Non-pigmented ciliary epithelial cell (primary cell): ENCODE measurements at places on chromosomes 4 and X.

GRCh38 chr4:137274404-137274803, 257.9 kb downstream of the PCDH18 start:
- DNase-seq: peak; percentile 6

- no peak for DNase-seq
Observed at GRCh38 chr4:138055890-138056289, 186.3 kb downstream of the SLC7A11 start.

GRCh38 chr4:168508683-168509082, 11.8 kb downstream of the PALLD start:
- DNase-seq: no peak

GRCh38 chr4:158065176-158065575, 107.6 kb downstream of the GASK1B start:
- no peak for DNase-seq

DNA sequence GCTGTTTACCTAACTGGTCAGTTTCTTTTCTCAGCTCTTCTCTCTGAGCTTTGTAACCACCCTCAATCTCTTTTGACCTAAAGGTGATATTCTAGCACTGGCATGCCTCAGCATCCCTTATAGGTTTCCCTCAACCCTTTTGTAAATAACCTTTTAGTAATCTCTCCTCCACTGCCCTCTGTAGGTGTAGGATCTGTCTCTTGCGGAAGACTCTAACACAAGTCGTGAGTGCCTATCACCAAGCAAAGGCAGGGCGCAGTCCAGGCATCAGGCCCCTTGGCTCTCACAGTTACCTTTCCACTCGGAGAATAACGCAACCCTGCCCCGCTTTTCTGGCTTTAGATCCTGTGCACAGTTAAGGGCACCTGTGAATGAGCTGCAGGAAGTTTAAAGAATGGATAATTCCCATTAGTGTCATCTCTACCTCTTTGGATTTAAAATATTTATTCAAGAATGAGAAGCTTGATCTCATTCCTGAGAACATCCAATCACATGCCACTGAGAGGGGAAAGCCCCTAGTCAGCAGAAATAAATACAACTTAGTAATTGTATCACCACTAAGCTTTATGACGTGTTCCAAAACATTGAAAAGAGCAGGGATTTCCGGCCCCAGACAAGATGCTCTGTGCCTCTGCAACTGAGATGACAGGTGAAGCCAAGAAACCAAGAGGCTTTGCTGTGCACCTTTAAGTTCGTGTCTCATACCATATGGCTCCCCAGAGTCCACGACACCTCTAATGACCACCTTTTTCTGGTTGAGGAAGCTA, 58.8 kb downstream of the SPINK2 start:
- DNase-seq: no peak

GRCh38 chr4:184825141-184825895, 450 bp downstream of the ACSL1 start:
- no peak for DNase-seq

DNA sequence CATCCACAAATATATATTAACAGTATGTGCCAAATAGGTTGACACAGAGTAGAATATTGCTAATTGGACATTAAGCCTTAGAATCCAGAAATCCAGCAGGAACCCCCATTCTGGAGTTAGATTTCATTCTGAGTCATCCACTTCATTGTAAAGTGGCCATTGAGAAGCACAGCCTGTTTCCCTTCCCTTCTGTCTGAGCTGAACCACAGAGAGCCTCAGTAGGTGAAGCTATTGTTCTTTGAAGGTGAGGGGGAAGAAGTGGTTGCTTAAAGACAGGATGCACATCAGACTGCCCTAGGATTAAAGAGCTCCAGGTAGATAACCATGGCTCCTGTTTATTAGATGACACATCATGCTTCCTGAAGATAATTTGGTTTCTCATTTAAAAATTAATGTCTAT, 30.6 kb upstream of the MCF2 start:
- no peak for DNase-seq

DNA sequence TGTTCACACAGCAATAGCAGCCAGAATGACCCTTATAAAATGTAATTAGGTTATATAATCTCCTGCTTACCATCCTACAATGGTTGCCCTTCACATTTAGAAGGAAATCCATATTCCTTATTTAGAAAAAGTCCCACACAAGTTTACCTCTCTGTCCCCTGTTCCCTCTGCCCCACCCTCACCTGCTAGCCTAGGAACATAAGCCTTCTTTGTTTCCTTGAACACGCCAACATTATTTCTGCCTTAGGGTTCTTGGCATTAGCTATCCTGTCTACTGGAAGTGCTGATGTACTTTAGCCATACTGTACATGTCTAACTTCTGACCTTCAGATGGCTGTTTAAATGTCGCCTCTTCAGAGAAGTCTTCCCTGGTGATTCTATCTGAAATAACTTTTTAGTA, 28.4 kb upstream of the USP53 start:
- no peak for DNase-seq

DNA sequence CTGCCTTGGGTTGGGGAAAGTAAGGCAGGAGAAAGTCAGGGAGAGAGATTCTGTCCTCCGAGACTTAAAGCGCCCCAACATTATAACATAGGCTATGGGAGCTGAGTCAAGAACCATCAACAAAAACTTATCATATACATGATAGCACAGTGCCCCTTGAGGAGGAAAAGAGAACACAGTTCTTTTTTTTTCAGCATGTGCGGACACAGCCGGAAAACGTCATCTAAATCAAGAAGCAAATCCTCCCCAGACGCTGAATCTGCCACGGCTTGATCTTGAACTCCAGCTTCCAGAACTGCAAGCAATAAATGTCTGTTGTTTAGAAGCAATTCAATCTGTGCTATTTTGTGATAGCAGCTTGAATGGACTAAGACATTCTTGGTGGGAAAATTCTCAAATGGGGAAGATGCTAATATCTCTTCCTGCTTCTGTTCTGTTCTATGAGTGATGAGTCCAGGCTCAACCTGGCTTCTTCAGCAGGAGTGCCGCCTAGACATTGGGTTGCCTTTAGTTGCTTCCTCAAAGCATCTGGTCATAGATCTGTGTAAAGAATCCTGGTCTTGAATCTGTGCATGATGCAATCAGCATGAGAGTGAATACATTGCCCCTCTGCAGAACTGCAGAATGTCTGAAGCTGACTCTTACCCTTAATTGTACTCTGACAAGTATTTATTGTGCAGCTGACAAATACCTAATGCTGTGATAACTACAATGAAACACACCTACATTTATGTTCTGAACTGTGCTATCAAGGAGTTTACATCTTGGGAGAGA, 549.8 kb upstream of the PRKX start:
- no peak for DNase-seq

DNA sequence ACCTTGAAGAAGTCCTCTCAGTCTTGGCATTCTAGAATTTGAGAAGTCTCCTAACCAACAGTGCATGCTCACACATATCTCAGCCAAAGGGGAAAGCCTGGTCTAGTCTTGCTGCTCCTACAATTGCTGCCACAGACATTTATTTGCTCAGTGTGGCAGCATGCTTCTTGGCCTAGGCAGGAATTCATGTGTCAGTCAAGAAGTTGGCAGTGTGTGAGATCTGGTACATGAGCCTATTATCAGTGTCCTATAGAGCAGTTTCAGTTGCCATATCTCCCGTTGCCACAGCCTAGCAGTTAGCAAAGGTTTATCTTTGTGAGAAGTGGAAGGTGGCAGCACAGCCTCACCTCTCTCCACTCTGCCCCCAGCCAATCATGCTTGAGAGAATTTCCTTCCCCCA, 176.9 kb upstream of the ARHGEF9 start:
- no peak for DNase-seq

- no peak for DNase-seq
Observed at GRCh38 chr4:8727546-8728510, 135.3 kb downstream of the CPZ start.

- no peak for DNase-seq
Observed at GRCh38 chrX:16838202-16839066, 31.7 kb downstream of the RBBP7 start.

GRCh38 chr4:42843694-42844093, 48.8 kb upstream of the GRXCR1 start:
- no peak for DNase-seq

DNA sequence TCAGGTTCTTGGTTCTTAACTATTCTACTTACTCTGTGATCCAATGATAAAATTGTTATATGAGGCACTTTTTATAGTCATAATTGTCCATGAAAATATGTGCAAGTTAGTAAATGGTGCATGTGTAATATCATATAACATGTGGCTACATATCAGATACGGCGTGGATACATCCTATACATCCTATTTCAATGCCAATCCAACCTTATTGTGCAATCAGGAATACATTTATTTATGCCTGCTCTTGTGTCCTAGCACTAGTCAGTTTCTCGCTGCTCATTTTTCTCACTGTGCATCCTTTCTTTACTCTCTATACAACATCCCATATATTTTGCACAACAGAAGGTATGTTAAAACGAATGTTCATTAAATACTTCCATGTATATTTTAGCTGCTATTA, 1141.1 kb downstream of the FAT4 start:
- no peak for DNase-seq

GRCh38 chr4:38759113-38759789, 23.5 kb downstream of the TLR10 start:
- no peak for DNase-seq

DNA sequence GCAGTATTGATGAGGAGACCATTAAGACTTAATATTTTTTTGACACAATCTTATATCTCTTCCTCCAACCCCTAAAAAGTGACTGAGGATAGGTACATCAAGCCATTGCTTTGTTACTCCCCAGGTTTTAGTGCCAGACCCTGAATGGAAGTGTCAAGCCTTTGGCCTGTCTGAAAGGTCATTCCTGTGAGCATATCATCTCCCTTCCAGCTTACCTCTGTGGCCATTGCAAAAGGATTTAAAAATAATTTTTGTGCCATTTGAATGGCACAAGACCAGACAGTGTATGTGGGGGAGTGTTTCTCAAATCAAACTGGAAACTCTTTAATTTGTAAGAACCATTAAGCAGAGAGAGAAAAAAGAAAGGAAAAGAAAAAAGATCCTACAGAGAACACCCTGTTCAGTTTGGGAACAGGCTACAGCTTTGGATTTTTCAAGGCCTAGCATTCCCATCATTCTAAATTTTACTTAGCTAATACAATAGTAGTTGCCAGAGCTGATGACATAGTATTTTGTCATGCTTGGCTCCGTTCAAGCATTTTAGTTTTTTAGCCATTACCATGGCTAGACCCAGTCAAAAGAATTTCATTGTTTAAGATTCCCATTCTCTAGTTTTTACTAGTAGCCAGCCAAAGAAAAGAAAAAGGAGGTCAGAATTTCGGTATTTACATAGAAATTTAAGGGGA, 49.6 kb downstream of the HPF1 start:
- DNase-seq: no peak

- DNase-seq: no peak
Observed at GRCh38 chr4:52799813-52800212, 48.6 kb upstream of the ERVMER34-1 start.

DNA sequence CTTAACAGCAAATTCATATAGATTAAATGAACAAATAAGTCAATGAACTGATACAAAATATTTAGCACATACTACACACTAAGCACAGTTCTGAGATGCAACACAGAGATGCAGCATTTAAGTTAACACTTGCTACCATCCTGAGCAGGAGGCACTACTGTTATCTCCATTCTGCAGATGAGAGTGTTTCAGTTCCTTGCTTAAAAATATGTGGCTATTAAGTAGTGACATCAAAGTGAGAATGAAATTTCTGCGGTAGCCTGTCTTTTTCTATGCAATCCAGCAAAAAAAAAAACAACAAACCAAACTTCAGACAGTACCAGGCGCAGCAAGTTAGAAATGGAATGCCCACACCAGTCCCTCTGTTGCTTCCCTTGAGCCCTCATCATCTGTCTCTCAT, 90.8 kb downstream of the SHISA3 start:
- DNase-seq: no peak

DNA sequence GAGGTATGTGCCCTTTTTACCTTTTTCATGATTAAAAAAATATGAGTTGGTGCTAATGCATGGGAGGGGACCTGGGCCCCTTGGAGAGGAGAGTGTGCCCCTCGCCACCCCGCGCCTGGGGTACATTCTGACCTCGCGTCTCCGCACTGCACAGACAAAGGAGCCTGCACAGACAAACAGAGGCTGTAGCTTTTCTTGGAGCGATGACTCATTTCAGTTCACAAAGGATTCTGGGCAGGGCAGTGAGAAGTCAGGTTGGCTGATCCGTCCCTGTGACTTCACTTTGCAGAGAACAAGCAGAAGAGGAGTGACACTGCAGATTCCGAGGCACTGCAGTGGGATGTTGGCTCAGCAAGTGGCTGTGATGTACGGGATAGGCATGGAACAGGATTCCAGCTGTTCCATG, 82.9 kb downstream of the STOX2 start:
- peak; percentile 81 for DNase-seq

DNA sequence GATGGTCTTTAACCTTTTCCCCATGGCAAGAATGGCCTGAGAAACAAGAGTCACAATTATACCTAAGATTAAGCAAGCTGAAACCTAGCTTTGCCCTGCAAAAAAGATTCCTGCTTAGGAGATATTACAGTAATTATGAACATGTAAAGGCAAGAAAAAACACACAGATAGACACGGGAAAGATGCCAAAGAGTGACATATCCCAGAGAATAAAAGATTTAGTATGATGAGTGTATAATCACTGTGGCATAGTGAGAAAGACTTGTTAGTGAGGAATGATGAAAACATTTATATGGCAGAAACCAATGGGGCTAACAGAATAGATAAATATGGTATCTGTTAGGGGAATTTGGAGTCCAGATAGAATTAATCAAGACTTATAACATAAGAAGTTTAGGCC, 29.6 kb upstream of the TASL start:
- DNase-seq: no peak

- no peak for DNase-seq
Observed at GRCh38 chr4:188396037-188396436, 256.8 kb downstream of the TRIML1 start.

DNA sequence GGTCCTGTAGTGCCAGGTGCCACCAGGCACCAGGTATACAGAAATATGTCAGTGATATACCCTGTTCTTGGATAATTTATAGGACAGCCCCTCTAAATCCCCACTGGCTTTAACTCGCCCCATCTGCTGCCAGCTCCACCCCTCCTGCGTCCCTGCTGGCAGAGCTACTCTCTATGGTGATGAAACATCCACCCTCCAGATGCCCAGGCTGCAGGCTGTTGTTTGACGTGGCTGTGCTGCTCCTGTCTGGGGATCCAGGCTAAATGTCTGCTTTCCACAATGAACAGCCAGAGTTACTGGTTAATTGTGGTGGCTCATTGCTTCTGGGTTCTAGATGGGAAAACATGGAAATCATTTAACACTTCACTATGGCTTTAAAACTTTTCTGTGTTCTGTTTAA, 12.9 kb downstream of the NHSL2 start:
- DNase-seq: no peak

GRCh38 chr4:115357776-115358175, 244.4 kb upstream of the NDST4 start:
- no peak for DNase-seq

GRCh38 chr4:56048383-56048701, 99.6 kb downstream of the CEP135 start:
- no peak for DNase-seq

DNA sequence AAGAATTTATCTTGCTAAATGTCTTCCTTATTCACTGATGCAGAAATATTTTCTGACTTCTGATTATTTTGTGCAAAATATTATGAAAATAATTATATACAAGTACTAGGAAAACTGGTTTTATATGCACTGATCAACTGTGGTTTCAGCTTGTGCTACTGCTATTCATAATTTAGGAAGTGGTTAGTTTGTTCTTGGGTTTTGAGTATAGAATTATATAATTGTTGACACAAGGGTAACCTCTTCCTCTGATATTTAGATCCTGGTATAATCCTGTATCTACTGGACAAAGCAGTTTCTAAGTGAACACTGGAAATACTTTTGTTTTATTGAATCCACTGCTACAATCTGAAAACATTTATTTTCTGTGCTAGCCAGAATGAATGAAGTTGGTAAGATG, 182.8 kb downstream of the PDGFC start:
- no peak for DNase-seq

- DNase-seq: no peak
Observed at GRCh38 chr4:89681219-89681618, 155.7 kb downstream of the SNCA start.
